Bladder microvascular endothelial cell (primary cell): ENCODE measurements at places on chromosomes 3 and 15. TPM values are rescaled to one million over a fixed set of nuclear protein-coding genes. Genes with fewer than 3 reads are reported as not detected.

ENTPD3 gene
- total RNA-seq, result not detected in 2 replicates

CCR8 gene
- total RNA-seq, result not detected in 2 replicates

PRSS50 gene
- not detected in 2 replicates for total RNA-seq

ANKUB1 gene
- total RNA-seq, result not detected in 2 replicates
